ENCODE measurements at places on chromosomes 3 and 15.
A peak's percentile ranks its signal among the peaks of the same experiment; 100 is the strongest.

DNA sequence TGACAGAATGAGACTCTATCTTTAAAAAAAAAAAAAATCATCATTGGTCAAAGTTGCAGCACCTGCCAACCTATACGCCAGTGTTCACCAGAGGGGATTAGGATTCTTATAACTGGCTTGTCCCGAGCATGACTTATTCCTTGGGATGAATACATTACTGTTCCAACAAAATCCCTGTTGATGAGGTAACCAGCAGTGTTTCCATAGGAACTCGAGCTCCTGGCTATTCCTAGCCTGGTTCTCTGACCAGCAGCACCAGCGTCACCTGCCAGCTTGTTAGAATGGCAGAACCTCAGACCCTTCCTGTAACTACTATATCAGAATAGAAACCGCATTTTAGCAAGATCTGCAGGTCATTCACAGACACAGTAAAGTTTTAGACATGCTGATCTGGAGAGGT lies 364.4 kb downstream of the PTPRG start:
- DNase-seq, result no peak

DNA sequence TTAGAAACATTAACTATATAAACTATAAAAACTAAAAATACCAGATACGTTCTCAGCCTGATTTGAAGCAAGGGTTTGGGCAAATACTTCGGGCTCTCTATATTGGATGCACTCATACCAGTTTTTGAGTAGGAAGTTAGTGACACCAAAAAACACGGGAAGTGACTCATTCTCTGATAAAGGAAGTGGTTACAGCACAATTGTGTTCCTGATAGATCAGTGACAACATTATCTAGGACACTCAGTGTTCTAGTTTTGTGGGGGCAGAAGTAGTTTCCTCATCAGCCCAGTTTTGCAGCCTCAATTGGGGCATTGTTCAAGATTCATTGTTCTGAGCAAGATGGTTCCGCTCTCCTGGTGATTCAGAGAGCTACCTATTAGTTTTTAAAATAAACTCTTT lies 469.6 kb upstream of the DPPA4 start:
- no peak for DNase-seq

GRCh38 chr15:77430652-77431051 lies 10.0 kb downstream of the HMG20A start:
- no peak for DNase-seq

DNA sequence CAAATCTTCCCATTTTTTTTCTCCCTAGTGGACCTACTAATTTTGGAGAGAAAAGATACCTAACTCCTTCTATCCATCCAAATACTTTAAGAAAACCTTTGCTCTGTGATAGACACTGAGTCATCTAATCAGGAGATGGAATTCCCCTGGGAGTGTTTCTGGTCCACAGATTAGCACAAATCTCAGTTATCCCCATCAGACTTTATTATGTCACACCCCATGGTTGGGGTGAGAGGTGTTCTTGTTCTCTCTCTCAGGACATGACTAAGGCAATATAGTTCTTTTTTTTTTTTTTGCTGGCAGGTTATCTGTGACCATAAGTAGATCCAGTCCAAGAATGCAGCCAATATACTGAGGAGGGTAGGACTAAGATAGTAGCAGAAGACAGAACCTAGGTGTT lies 15.8 kb downstream of the SLC9A9 start:
- no peak for DNase-seq

- no peak for DNase-seq
These were observed 29.7 kb upstream of the HHATL start for GRCh38 chr3:42732196-42732828.

- no peak for DNase-seq
These were observed 4.3 kb downstream of the PTH1R start for GRCh38 chr3:46881596-46882376.

DNA sequence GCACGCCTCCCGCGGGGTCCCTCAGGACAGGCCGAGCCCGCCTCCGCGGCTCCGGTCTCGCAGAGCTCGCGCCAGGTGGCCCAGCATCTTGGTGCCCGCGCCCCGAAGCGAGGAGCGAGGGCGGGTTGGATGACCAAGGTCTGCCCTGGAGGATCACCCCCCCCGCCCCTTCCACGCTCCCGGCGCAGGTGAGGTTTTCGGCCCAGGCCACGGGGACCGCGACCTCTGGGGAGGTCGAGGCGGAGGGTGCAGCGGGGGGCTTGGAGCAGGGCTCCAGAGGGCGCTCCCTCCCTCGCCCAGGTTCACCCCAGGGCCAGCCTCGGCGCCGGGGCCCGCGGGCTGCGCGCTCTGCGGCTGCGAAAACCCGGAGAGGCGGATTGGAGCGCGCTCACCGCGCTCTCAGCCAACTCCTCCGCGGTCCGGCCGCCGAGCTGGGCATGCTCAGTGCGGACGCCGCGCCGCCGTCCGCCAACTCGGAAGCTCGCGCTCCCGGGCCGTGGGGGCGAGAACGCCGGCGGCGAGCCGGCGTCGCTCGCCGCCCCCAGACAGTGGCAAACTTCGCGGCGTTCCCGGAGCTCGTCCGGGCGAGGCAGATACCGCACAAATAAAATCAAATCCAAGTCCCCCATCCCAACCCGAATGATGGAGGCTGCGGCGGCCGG lies at the start of gene MED12L:
Gene MED12L, plus strand, starts transcription at position 438 of the 662 bp plus-strand sequence. CDS start 1,263 bp downstream, outside the sequence.
- DNase-seq, result peak; percentile 89

DNA sequence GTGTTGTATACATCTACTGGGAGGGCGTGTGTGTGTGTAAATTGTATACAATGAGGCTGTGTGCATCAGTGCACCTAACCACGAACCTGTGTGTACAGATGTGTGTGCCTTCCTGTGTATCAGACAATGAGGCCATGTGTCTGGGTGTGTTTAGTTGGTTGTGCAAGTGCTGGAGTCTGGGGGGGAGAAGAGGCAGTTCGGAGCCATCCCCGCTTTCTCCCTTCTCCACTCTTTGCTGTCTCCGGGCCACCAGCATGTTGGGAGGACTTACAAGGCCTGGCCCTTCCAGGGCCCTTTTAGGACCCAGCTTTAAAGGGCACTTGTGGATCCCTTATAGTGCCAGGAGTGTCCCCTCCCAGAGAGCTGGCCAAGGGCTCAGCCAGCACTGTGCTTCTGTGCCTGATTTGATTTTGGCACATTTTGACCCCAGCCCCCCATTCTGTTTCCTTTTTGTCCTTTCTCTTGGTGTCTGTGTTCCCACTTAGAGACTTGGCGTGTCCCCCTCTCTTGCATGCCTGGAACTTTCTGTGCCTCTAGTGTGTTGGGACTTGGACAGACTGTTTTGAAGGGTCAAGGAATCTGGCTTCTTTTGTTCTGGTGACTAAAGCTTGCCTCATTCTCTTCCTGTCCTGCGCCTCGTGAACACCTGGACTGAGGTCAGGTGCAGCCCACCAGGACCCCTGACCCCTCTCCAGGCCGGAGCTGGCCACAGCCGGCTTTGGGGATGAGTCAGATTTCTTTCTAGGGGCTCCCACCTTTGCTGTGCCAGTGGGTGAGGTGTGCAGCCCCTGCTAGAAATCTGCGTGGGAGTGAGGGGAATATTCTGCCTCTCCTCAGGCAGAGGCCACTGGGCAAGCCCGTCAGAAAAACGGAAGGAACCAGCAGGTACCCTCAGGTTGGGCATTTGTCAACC lies 1.5 kb downstream of the CTDSPL start:
- no peak for DNase-seq

GRCh38 chr15:79853492-79854328 lies 43.1 kb downstream of the MTHFS start:
- DNase-seq, result no peak

- no peak for DNase-seq
These were observed 2.6 kb downstream of the MAP2K1 start for GRCh38 chr15:66389098-66389858.

GRCh38 chr15:72112116-72112515 lies 5.8 kb downstream of the MYO9A start:
- no peak for DNase-seq

DNA sequence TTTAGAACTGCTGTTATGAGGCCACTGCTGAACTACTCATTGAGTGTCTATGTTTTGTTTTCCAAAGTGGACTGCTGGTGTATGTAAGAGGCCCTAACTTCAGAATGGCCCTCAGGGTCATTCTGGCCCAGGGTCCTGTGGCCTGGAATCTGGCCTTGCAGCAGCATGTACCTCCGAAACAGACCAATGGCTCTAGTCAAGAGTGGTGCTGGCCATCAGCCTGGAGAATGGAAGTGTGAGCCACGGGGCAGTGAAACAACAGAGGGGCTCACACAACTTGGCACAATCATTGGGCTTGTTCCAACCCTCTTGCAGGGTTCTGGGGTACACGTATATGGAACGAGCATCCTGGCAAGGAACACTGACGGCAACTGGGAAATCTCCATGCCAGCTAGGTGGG lies 40.5 kb downstream of the SCN5A start:
- peak; percentile 58 for DNase-seq

DNA sequence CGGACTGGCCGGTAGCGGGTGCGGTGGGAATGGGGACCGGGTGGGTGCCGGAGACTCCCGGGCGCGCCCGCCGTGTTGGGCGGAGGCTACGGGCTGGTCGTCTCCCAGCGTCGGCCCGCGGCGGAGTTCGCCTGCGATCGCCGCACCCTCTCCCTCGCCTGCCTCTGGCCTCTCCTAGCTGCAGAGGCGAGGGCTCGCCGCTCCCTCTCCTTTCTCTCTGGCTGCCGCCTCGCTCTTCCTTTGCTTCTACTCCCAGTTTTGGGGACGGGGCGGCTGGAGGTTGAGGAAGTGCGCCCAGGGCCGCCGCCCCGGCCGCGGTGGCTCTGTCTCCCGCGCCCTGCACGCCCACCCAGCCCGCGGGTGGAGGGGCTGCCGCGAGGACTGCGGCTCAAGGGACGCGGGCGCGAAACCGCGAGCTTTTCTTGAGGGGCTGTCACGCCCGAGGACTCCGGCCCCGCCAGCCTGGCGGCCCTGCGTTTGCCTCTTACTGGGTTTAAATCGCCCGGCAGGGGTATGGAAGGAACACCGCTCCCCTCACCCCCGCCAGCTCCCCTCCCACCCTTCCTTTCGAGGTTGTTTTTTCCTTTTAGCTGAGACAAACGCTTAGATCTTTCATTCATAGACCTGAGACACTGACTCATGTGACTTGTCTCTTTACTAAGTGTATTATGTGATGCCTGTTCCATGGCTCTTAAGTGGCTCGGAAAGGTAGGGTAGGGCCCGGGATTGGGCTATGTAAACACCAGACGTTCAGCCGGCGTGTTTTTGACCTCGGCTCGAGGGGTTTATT lies 654 bp downstream of the PIK3CA start:
- DNase-seq, result peak; percentile 78

Data from cardiac septum (tissue), 1 donor.